ENCODE measurements at places on chromosomes 2 and 18.
A peak's percentile ranks its signal among the peaks of the same experiment; 100 is the strongest.

DNA sequence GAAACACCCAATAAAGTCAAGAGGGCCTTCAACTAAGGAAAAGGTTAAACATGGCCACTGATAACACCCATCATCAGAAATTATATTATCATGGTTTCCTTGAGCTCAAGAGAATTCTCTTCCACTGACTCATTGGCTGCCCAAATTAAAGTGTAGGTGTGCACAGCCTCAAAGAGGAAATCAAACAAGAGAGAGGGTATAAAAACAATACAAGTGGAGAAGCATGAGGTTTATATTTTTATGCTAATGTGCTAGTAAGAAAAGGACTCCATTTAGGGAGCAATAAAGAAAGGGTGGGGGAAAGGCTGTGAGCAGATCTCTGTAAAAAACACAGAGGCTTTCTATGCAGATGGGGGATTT lies 168.8 kb upstream of the VRK2 start:
- DNase-seq = no peak

DNA sequence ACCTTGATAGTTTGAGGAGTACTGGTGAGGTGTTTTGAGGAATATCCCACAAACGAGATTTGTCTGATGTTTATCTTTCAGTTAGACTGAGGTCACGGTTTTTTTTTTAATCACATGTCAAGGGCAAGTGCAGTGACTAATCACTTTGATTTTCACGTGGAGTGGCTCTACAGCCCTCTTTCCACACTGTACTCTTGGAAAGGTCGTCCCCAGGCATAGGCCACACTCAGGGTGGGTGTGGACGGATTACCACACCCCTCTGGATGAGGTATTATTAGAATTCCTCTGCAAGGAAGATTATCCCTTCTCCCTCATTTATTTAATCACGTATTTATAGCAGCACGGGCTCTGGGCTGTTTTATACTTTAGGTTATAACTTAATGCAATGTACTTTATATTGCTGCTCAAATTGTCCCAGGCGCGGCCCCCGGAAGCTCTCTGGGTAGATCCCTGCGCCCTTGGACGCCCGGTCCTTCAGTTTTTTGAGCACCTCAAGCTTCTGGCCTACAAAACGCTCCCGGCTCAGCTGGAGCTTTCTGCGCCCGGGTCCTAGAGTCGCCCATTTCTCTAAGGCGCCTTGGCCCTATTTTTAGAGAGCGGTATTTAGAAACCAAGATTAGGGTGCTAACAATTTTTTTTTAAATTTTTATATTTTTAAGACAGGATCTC lies 515 bp upstream of the PLEKHB2 start:
- DNase-seq = peak; percentile 10

DNA sequence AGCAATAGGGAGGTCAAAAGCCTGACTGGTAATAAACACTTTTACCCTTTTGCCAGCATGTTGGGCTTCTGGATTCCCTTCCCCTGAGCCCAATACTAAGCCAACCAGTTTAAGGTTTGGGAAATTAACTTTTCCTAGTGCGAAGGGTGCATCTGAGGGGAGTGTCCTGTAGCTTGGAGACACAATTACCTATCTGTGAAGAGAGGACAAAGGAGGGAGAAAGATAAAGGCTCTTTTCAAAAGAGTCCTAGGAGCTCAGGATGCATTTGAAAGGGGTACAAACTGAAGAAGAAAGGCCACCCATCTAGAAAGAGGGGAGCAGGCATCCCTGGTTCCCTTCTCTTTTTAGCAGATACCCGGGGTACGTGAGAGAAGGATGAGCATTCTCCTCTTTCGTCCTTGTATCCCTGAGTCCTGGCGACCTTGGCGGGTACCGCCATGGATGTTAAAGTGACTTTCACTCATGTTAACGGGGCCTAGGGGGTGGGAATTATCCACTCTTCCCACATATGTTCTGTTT lies 25.1 kb downstream of the C18orf54 start:
- no peak for DNase-seq

GRCh38 chr2:8543383-8544170 lies 138.3 kb upstream of the ID2 start:
- DNase-seq = peak; percentile 47

- DNase-seq = no peak
Observed at GRCh38 chr2:9174771-9175437, 31.7 kb upstream of the ASAP2 start.

DNA sequence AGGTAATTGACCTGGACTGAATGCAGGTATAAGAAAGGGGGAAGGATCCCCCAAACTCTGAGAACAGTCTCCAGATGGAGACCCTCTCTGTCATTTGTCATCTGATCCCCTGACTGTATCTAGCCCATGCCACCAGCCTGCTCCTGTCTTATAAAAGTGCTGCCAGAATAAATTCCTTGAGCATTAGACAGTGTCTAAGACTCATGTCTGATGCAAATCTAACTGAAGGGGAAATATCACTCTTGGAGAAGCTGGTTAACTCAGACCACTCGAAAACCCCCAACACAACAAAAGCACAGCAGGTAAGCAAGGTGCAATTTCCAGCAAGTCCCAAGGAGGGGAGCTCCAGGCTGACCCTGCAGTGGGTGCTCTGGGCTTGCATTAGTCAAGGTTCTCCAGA lies 40.9 kb upstream of the KDM3A start:
- no peak for DNase-seq

DNA sequence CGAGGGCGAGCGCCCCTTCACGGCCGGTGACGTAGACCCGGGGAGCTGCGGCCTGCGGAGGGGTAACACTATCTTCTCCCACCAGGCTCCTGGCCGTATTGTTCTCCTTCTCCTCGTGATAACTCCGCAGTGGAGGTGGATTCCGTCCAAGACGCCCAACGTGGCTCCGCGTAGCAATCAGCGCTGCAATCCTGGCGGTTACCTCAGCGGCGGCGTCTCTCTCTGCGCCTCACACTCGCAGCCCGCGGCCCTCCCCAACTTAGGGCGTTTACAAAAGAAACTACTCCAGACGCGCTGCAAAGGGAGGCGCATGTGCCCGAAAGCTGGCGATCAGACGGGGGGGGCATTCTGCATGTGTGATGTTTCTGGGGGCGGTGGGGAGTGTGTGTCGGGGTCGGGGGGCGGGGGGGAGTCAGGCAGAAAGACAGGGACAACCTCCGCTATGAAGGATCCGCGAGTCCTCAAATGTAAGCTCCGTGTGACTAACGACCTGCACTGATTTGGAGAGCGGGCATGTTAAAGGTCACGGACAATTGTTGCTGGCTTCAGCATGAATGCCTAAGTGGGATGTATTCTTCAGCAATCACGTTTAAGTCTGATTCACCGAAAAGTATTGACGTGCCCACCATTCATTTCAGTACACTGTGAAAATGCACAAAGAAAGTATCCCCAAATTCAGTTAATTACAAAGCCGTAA lies 1.3 kb upstream of the ZNF516 start:
- no peak for DNase-seq

DNA sequence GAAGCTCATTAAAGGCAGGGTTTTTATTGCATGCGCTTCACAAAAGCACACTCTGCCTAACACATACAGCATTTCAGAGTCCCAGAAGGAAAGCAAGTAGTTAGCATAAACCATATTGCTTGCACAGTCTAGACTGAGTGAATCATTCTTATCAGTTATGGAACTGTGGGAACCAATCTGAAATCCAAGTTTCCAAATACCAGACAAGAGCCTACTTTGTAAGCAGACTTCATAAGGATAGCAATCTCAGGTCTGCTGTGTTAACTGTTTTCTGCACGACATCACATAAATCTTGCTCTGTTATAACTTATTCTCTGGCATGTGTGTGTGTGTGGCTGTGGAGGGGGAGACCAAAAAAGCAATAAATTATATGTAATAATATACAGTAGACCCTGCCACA lies 608.1 kb upstream of the REG3G start:
- no peak for DNase-seq

GRCh38 chr2:217154923-217155322 lies 295.1 kb upstream of the TNP1 start:
- DNase-seq = no peak

DNA sequence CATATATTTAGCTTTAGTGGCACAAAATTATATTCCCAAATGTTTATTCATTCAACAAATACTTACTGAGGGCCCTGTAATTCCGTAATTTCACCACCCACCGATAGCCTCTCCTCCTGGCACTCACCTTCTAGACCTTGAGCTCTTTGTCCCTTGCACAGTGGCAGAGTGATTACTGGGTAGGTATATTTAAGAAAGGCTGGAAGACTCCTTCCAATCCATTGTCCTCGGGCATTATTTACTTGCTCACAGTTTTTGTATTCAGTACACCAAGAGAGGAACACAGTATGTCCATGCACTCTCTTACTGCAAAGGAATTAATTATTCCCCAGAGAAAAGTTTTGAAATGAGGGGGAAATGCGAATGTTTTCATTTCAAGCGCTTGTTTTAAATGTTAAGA lies 1.1 kb upstream of the CDCA7 start:
- DNase-seq = no peak

GRCh38 chr18:44882163-44882868 lies 201.6 kb downstream of the SETBP1 start:
- DNase-seq = no peak
